Adrenal gland (tissue), 19 donors: ENCODE measurements at places on chromosomes 7 and 10. TPM values are rescaled to one million over a fixed set of nuclear protein-coding genes. Genes with fewer than 3 reads are reported as not detected.

ADAMTS14 gene
- total RNA-seq, result 0.50 TPM

AKR1E2 gene
- total RNA-seq, result 0.97 TPM

DLX6 gene
- total RNA-seq, result 0.41 TPM

DYDC2 gene
- total RNA-seq, result not detected

MICALL2 gene
- 29.9 TPM for total RNA-seq

FBXO24 gene
- 0.54 TPM for total RNA-seq

MNX1 gene
- total RNA-seq, result 0.11 TPM

OPN1SW gene
- not detected for total RNA-seq

SDK1 gene
- total RNA-seq, result 0.97 TPM

SFTPA1 gene
- total RNA-seq, result not detected

SLC12A9 gene
- total RNA-seq, result 31.3 TPM

CDNF gene
- total RNA-seq, result 2.7 TPM

UTF1 gene
- not detected for total RNA-seq

MOGAT3 gene
- total RNA-seq, result not detected

MGAM2 gene
- not detected for total RNA-seq

TMEM213 gene
- not detected for total RNA-seq

AKR1D1 gene
- total RNA-seq, result 0.17 TPM

UBTD1 gene
- total RNA-seq, result 13.3 TPM

NODAL gene
- total RNA-seq, result not detected

SPDYE2B gene
- not detected for total RNA-seq

CPA4 gene
- total RNA-seq, result 1.9 TPM

AKR1B15 gene
- total RNA-seq, result 0.47 TPM

PRSS37 gene
- total RNA-seq, result not detected

UCMA gene
- total RNA-seq, result not detected

CLCN1 gene
- total RNA-seq, result not detected

PLCE1 gene
- 4.8 TPM for total RNA-seq

MET gene
- 0.78 TPM for total RNA-seq

FXYD4 gene
- total RNA-seq, result not detected

WDR11 gene
- 41.1 TPM for total RNA-seq

RASA4B gene
- 26.3 TPM for total RNA-seq

BAG3 gene
- total RNA-seq, result 6.1 TPM

TAS2R4 gene
- 0.28 TPM for total RNA-seq

LIPF gene
- total RNA-seq, result not detected
